ENCODE measurements at places on chromosomes 5 and 9.

- no peak for DNase-seq
These were observed 491.5 kb upstream of the TUSC1 start for GRCh38 chr9:26169708-26170107.

DNA sequence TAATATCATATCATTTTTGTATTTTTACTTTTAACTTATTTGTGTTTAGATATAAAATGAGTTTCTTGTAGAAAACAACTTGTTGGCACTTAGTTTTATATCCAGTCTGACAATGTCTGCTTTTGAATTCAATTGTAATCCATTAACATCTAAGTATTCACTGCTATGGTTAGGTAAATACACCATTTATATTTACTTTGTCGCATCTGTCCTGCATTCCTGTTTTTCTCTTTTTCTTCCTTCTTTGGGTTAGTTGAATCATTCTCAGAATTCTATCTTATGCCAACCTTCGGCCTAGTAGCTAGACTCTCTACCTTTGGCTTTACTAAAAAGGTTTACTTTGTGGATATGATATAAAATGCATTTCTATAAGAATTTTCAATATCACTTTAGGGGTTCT is 107.6 kb downstream of the PLCXD3 start:
- DNase-seq = no peak

GRCh38 chr9:36903541-36904435 is 130.3 kb downstream of the PAX5 start:
- DNase-seq = peak; percentile 41

GRCh38 chr9:22119522-22120158 is 110.5 kb upstream of the CDKN2B start:
- no peak for DNase-seq
